Stimulated activated CD8-positive, alpha-beta memory T cell treated with anti-CD3 and anti-CD28 coated beads, Interleukin-15, amount 100 ng/mL, for 48 hours (primary cell): ENCODE measurements at places on chromosomes 5 and 9.

GRCh38 chr9:127835991-127836516 is 18.4 kb downstream of the ENG start:
- peak; percentile 26 for DNase-seq

- DNase-seq, result no peak
These were observed 126.4 kb upstream of the CCNG1 start for GRCh38 chr5:163310997-163311396.

GRCh38 chr5:138472353-138472752 is 7.1 kb downstream of the EGR1 start:
- no peak for DNase-seq

GRCh38 chr5:58939664-58940063 is 356.8 kb downstream of the RAB3C start:
- DNase-seq, result no peak

GRCh38 chr9:97299809-97300414 is 7.5 kb upstream of the CCDC180 start:
- DNase-seq, result no peak

- DNase-seq, result peak; percentile 52
These were observed 7.7 kb upstream of the SKP1 start for GRCh38 chr5:134184155-134185135.
